ENCODE measurements at places on chromosomes 7 and 10.

- no peak for DNase-seq
Measured at GRCh38 chr7:94069162-94069739, 65.1 kb upstream of the BET1 start.

DNA sequence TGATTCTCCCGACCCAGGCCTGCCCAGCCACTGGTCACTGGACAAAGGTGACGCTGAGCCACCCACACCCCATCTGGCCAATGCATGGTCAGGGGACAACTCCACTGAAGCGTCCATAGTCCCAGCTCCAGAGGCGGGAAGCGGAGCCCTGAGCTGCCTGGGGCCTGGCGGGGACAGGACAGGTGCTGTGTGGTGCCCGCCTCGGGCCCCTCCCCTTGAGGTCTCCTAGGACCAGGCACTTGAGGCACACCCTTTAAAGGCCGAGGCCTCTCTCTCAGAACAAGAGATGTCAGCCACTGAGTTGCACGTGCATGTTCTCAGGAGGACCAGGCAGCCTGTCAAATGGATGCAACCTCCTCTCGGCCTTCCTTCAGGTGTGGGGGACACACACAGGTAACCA, 52.5 kb upstream of the PPP2R2D start:
- no peak for DNase-seq

- DNase-seq: no peak
Measured at GRCh38 chr7:138670594-138670993, 30.6 kb downstream of the SVOPL start.

DNA sequence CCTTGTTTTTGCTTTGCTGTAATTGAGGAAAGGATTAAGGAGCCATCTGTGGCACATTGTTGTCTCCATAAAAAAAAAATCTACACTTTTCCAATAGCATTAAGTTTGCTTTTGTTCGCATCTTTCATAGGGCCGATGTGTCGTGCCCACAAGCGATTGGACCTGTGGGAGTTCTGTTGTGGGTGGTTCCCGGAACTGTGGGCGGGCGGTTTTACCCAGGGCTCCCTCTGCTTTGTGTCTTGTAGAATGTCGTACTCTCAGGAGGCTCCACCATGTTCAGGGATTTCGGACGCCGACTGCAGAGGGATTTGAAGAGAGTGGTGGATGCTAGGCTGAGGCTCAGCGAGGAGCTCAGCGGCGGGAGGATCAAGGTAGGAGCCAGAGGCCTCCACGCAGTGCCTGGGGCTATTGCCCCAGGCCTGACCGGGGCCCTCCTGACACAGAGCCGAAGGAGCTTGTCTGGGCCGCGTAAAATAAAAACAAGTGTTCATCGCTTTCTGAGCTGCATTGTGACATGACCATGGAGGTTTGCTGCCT, 92.4 kb downstream of the ACTR3B start:
- DNase-seq: no peak

- DNase-seq: no peak
Measured at GRCh38 chr7:82317760-82318159, 125.8 kb downstream of the CACNA2D1 start.

Data from HTR-8/SVneo (cell line).